DMS79 treated with DMSO at 0.1 percent for 48 hours (cell line): ENCODE measurements at places on chromosomes 4 and X.

- DNase-seq = peak; percentile 29
Measured at GRCh38 chr4:156169011-156169410, 215.3 kb upstream of the CTSO start.

DNA sequence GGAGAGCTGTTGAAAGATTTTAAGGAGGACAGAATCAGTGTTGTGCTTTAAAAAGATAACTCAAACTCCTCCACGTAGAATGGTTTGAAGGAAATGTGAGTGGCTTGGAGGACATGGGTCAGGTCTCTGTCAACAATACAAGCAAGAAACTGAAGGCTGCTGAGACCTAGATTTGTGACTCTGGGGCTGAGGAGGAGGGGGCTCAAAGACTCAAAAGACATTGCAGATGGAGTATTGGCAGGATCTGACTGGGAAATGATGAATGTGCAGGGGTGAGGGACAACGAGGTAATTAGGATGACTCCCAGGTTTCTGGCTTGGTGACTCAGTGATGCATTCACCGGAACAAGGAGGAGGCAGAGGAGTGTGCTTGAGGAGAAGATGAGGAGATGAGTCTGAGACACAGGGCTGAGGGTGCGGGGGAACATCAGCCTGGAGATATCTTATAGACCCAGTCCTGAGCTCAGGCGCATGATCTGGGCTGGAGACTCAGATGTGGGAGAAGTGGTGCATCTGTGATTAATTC lies 3.3 kb upstream of the RPS4X start:
- peak; percentile 1 for DNase-seq

DNA sequence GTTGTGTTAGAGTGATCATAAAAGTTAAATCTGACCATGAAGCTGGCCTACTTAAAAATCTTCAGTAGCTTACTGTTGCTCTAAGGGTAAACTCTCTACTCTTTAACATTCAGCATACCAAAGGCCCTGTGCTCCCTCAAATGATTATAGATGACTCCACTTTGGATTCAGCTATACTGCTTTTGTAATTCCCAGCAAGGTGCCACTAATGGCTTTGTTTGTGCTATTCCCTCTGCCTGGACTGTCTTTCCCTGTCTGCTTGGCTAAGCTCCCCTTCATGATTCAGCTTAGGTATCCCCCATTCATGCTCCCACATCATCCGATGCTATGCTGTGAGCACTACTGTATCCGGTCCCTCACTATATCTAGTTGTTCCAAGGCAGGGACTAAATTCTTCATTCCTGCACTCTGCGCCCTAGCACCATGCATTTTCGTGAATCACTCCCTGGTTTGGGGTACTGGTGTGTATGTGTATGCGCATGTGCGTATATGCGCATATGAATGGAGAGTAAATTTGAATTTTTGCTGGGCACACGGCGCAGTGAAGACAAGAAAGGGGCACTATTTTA lies 453 bp upstream of the PBDC1 start:
- DNase-seq = peak; percentile 33

DNA sequence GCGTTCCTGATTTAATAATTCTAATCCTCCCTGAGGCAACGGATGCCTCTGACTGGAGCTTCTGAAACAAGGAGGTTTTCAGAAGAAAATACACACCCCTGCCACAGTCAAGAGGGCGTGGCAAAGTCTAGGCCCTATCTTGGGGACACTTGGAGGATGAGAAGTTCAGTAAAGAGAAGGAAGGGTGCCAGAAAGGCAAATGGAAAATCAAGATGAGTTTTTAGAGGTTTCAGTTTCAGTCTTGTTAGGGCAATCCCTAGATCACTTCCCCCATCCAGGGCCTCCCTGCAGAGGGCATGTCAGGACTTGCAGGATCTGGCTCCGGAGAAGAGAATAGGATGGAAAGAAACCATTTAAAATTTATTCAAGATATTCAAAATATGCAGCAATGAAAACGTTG lies 28.5 kb upstream of the FGF2 start:
- DNase-seq = peak; percentile 44

GRCh38 chr4:128942607-128943006 lies 133.1 kb downstream of the JADE1 start:
- DNase-seq = no peak

- DNase-seq = no peak
Measured at GRCh38 chrX:70754169-70754848, 154.2 kb downstream of the TEX11 start.

DNA sequence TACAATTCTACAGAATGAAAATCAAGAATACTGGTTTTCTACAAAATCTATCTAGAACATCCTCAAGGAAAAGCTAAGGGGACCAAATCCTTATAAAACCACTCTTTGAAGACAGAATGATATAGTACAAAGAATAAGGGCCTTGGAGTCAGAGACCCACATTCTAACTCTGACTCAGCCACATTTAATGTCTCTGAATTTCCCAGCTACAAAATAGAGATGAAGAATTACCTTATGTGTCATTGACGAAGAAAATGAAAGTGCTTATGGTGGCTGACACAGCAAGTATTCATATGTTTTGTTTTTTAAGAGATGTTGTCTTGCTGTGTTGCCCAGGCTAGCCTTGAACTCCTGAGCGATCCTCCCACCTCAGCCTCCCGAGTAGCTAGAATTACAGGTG lies 35.9 kb upstream of the CXorf38 start:
- no peak for DNase-seq

DNA sequence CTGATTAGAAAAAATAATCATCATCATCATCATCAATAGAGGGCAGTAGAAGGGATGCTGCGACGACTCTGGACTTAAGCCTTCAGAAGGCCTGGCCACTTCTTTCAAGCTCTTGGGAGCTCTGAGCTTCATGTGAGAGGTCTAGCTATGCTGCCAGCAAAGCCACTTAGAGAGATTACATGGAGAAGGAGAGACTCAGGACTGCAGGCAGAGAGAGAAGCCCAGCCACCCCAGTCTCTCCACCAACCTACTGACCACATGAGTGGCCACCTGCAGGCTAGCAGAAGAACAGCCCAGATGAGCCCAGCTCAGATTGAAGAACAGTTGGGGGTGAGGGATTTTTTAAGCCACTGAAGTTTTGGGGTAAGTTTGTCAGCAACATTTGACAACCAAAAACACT lies 17.1 kb upstream of the TMEM150C start:
- no peak for DNase-seq

DNA sequence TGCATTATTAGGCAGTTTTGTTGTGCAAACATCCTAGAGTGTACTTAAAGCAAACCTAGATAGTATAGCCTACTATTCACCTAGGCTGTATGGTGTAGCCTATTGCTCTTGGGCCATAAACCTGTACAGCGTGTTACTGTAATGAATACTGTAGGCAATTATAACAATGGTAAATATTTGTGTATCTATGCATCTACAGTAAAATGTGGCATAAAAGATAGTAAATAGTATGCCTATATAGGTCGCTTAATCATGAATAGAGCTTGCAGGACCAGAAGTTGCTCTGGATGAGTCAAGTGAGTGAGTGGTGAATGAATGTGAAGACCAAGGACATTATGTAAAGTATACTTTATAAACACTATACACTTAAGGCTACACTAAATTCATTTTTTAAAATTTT lies 16.6 kb downstream of the USO1 start:
- DNase-seq = no peak

DNA sequence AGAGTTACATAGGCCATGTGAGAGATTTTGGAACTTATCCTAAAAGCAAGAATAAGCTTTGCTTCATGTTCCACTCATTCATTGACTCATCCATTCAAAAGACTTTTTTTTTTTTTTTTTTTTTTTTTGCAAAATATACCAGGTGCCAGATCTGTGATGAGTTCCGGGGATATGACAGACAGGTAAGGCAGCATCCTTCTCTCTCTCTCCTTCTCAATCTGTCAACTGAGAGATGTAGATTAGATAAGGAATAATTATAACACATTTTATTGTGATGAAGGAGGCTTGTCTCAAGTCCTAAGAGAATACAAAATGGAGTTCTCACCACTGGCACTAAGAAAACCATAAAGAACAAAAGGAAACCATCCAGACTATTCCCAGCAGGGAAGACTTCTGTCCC lies 190.2 kb upstream of the CPEB2 start:
- no peak for DNase-seq

- DNase-seq = no peak
Measured at GRCh38 chr4:189084671-189085070, 856.0 kb upstream of the FRG1 start.

GRCh38 chr4:132297346-132297745 lies 851.7 kb upstream of the PCDH10 start:
- DNase-seq = peak; percentile 1

DNA sequence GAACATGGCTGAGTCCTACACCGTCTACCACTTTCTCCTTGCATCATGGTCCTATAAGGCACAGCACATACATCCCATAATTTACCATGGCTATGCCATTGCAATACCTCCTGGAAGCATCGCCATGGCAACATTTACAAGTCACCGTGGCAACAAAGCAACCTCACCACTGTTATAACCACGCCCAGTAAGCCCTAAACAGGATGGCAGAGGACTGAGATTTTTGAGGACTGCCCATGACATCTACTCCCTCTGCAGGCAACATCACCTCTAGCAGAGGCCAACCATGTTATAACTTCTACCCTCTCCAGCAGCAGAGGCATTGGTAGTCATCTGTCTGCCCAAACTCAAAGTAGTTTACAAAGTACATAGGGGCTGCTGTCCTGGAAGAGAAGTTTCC lies 29.7 kb downstream of the BCOR start:
- no peak for DNase-seq

GRCh38 chr4:140483445-140483844 lies 14.6 kb downstream of the MGAT4D start:
- no peak for DNase-seq

GRCh38 chr4:91909963-91910362 lies 393.8 kb upstream of the GRID2 start:
- DNase-seq = no peak

DNA sequence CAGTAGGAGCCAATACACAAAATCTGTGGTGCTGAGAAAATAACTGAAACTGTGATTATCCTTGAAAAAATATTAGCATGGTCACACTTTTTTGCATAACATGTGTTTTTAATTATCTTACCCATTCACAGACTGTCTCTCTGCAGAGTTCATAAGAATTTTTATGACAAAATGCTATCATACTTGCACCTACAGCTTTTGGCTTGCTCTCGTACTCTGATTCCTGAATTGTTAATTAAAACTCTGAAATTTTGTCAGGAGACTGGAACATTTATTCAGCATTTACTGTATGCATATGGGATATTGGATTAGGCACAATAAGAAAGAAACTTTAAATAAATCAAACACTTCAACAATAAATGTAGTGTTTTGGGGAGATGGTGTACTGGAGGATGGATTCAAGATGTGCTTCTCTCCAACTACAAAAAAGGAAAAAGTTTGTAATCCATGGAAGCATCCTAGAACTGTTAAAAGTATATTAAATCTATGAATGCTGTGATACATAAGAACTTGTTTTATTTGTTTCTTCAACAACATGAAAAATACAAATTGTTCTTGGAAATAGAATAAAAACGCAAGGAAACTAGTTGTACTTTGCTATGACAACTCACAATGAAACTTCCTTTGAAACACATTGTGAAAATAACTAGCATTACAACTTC lies 260.5 kb downstream of the SPATA18 start:
- no peak for DNase-seq

- no peak for DNase-seq
Measured at GRCh38 chr4:161419822-161420221, 744.0 kb downstream of the FSTL5 start.

- DNase-seq = no peak
Measured at GRCh38 chrX:47563801-47564315, 2.9 kb downstream of the ARAF start.

DNA sequence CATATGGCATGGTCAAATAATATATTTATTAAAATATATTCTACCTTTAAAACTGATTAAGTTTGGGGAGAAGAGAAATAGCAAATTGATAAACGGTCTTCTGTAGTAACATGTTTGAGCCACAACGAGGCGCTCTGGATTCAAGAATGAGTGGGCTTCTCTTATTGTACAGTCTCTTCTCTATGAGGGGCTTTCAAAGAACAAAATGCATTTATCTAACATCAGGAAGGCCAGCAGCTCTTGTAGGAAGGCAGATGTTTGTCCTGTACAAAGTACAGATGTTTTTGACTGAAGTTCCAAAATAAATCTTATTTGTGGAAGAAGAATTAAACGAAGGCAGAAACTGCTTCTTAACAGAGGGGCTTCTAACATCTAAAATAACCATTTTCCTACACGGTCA lies 153.6 kb downstream of the RASL11B start:
- DNase-seq = no peak

DNA sequence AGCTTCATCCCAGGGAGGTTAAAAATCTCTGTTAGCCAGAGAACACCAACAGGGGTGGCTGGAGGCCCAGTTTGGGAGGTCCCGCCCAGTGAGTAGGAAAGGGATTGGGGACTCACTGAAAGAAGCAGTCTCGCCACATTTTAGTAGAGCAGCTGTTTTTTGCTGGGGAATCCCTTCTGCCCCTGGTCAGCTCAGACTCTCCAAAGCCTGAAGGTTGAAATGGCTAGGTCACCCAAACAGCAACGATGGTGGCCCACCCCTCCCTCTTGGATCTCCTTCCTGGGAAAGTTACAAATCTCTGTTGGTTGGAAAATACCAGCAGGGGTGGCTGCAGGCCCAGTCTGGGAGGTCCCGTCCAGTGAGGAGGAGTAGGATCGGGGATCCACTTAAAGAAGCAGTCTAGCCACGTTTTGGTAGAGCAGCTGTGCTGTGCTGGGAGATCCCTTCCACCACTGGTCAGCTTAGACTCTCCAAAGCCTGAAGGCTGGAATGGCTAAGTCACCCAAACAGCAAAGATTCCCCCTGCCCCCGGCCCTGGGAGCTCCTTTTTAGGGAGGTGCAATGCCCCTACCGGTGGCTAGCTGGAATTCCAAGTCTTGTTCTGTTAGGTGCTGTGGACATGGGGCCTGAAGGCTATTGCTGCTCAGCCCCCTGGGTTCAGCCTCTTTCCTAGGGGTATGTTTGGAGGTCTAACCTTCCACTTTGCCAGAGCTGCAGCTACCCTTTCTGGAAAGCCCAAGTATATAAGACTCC lies 40.0 kb upstream of the TEX13A start:
- no peak for DNase-seq

DNA sequence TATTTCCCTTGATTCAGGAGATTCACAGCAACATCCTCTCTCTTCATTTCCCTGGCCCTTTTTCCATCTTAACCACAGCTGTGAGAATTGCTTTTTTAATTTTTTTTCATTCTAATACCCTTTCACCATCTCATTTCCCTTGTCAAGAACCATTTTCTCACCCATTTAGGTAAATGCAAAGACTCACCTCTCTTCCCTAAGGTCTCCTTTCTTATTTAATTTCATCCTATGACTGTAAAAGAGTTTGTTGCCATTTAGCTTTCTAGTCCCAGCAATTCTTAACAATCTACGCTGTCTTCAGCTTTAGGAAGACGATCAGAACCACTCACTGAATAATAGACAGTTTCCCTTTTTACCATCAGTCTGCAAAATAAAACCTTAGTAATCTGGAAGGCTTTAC lies 241.1 kb upstream of the ETNPPL start:
- no peak for DNase-seq

GRCh38 chr4:150061086-150061776 lies 17.0 kb upstream of the DCLK2 start:
- no peak for DNase-seq

DNA sequence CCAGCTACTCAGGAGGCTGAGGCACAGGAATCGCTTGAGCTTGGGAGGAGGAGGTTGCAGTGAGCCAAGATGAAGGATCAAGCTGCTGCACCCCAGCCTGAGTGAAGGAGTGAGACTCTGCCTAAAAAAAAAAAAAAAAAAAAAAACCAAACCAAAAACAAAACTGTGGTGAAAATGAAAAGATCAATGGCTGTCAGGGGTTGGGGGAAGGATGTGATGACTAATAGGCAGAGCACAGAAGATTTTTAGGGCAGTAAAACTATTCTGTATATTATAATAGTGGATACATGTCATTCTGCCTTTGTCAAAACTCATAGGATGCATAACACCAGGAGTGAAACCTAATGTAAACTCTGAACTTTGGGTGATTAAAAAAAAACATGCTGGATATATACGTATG lies 69.9 kb upstream of the ELOVL6 start:
- DNase-seq = no peak
